ENCODE measurements at places on chromosomes 3 and 15. TPM values are rescaled to one million over a fixed set of nuclear protein-coding genes. Genes with fewer than 3 reads are reported as not detected.

DNA sequence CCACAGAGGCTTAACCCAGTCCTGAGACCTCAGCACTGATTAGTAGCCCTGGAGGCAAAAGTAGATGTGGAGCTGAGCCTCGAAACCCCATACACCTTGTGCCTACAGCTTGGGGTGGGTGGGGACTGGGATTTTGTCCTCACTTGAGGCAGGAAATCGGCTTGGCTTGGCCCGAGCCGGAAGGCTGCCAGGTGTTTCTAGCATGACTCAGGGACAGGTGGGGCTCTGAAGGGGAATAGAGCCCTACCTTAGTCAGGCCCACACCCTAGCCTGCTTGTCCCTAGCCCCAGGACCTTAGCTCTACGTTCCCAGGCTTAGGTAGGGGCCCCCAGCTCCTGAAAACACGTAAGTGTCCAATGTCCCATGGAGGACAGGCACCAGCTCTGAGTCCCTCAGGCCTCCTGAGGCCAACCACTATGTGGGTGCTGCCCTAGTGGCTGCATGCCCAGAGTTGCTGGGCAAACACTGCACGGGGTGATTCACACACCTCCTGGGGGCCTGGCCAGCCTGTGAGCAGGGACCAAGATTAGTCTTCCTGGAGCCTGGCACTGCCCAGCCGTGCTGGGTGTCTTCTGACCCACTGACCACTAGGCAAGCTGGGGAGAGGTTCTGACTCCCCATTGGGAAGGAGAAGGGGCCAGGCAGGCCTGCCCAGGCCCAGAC is 3.1 kb downstream of the MST1R start:
- peaks cover 10% of the 10 kb centered on the region for H3K4me1 ChIP-seq
- H3K27ac ChIP-seq = no peak overlapping the region
- no peak overlapping the region for H3K4me3 ChIP-seq
- H3K27me3 ChIP-seq = no peaks in the 10 kb centered on the region
- H3K36me3 ChIP-seq = no peaks in the 10 kb centered on the region

ANKRD63 gene
- 1.2 TPM for total RNA-seq

- H3K4me1 ChIP-seq = no peaks in the 10 kb centered on the region
- no peaks in the 10 kb centered on the region for H3K27me3 ChIP-seq
- no peak overlapping the region for H3K4me3 ChIP-seq
- H3K36me3 ChIP-seq = no peaks in the 10 kb centered on the region
- H3K27ac ChIP-seq = no peak overlapping the region
These were observed 140.2 kb upstream of the LYSMD4 start for GRCh38 chr15:99873451-99873850.

DNA sequence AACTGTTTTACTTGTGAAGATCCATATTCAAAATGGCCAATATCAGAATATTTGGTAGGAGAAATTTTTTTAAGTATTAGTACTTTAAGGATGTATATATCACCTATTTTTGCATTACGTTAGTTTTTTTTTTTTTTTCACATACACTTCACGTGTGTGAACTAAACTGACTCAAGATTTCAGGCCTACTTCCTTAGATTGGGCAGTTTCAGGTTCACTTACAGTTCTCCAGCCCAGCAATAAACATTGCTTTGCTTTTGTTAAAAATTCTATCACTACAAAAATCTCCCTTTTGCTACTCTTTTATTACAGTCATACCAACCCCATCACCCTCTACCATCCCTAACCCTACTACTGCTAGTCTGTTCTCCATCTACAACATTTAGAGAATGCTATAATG is 183.6 kb downstream of the KCNH8 start:
- no peak overlapping the region for H3K4me3 ChIP-seq
- H3K4me1 ChIP-seq = peaks cover 8% of the 10 kb centered on the region
- no peaks in the 10 kb centered on the region for H3K27me3 ChIP-seq
- no peak for DNase-seq
- no peaks in the 10 kb centered on the region for H3K36me3 ChIP-seq
- no peak overlapping the region for H3K27ac ChIP-seq

DNA sequence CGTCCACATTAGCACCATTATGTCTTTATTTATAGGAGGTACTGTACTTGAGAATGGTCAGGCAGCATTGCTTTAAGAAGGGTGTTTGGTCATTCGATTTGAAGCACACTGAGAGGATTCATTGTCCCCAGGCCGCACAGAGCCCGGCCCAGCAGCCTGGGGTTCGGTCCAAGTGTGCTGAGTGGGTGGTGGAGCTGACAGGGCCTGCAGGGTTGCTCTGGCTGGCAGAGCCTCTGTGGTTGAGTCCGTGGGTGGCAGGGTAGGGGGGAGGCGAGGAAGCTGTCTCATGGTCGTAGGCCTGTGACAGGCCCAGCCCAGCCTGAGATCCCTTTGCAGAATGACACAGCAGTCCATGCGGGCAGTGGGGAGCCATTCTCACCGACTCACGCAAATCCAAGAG is 227.7 kb upstream of the TOPAZ1 start:
- H3K27me3 ChIP-seq = no peaks in the 10 kb centered on the region
- H3K36me3 ChIP-seq = no peaks in the 10 kb centered on the region
- H3K4me1 ChIP-seq = peaks cover 21% of the 10 kb centered on the region
- H3K4me3 ChIP-seq = no peak overlapping the region

DNA sequence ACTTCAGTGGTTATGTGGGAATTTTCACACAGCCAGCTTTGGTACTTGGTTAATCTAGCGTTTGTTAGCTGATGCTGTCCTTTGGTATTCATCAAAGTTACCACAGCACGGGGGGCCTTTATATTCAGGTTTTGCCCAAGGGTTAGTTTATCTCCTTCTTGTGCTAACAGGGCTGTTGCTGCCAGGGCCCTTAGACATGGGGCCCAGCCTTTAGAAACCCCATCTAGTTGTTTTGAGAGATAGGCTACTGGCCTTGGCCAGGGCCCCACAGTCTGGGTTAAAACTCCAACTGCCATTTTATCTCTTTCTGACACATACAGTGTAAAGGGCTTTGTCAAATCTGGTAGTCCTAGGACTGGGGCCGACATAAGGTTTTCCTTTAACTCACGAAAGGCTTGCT is 7.5 kb upstream of the DNAAF4 start:
- no peak overlapping the region for H3K27ac ChIP-seq
- no peaks in the 10 kb centered on the region for H3K36me3 ChIP-seq
- peaks cover 4% of the 10 kb centered on the region for H3K27me3 ChIP-seq
- DNase-seq = no peak

GRCh38 chr15:70556779-70557178 is 206.6 kb downstream of the UACA start:
- peaks cover 2% of the 10 kb centered on the region for H3K27me3 ChIP-seq
- DNase-seq = no peak
- no peak overlapping the region for H3K27ac ChIP-seq
- no peaks in the 10 kb centered on the region for H3K4me1 ChIP-seq
- no peak overlapping the region for H3K4me3 ChIP-seq

GRCh38 chr15:35514759-35515158 is 31.2 kb downstream of the DPH6 start:
- H3K4me1 ChIP-seq = peaks cover 21% of the 10 kb centered on the region
- no peaks in the 10 kb centered on the region for H3K36me3 ChIP-seq
- no peak overlapping the region for H3K4me3 ChIP-seq
- DNase-seq = no peak
- no peak overlapping the region for H3K27ac ChIP-seq

NR2E3 gene
- 0.57 TPM for total RNA-seq

- no peak for DNase-seq
- no peaks in the 10 kb centered on the region for H3K4me1 ChIP-seq
- no peak overlapping the region for H3K27ac ChIP-seq
- H3K27me3 ChIP-seq = no peaks in the 10 kb centered on the region
- no peaks in the 10 kb centered on the region for H3K36me3 ChIP-seq
These were observed 57.3 kb upstream of the PLSCR4 start for GRCh38 chr3:146308222-146308621.

DNA sequence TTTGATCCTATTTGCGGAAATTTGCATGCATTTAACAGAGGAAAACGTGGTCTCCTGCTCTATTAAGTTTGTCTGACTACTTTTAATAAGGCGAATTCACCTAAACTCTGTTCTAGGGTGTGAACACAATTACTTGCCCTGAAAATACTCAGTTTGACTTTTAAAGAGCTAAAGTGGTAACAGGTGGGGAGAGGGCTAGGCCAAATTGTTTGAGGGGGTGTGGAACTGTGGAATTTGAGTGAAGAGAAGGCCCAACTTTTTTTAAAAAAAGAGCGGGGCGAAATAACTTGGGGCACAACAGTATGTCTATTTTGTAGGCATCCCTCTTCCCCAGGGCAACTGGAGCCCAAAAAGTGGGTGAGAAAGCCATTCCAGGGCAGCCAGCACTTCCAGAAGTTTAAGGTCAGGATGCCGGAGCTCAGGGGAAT is 580 bp upstream of the FXR1 start:
- H3K36me3 ChIP-seq = peaks cover 23% of the 10 kb centered on the region
- H3K27me3 ChIP-seq = no peaks in the 10 kb centered on the region
- no peak for DNase-seq

DNA sequence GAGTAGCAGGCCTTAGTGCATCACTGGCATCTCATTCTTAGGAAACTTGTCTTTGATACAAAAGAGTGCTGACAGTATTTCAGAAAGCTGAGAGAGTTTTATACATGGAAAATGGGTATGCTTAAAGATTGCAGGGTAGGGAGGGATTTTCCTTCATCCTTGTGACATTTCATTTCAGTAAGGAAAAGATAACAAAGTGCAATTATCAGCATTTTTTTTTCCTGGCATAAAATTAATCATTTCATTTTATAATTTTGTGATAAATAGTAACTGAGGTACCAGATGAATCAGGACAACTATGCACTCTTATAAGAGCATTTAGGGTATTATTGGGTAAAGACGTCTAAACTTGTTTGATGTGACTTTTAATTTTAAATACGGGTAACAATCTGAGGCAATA is 10.3 kb downstream of the KBTBD8 start:
- DNase-seq = no peak
- no peak overlapping the region for H3K27ac ChIP-seq
- no peaks in the 10 kb centered on the region for H3K27me3 ChIP-seq
- no peak overlapping the region for H3K4me3 ChIP-seq

DNA sequence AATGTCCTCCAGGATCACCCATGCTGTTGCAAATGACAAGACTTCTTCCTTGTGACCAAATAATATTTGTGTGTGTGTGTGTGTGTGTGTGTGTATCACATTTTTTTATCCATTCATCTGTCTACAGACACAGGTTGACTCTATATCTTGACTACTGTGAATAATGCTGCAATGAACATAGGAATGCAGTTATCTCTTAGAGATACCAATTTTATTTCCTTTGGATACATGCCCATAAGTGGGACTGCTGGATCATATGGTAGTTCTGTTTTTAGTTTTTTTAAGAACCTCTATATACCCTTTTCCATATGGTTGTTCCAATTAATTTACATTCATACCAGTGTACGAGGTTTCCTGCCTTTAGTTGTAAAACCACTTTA is 41.7 kb downstream of the GPR176 start:
- DNase-seq = no peak
- peaks cover 22% of the 10 kb centered on the region for H3K4me1 ChIP-seq
- no peaks in the 10 kb centered on the region for H3K27me3 ChIP-seq
- peaks cover 20% of the 10 kb centered on the region for H3K36me3 ChIP-seq
- H3K27ac ChIP-seq = no peak overlapping the region

ZNF501 gene
- total RNA-seq = 8.8 TPM

GRCh38 chr15:77747175-77748077 is 114.7 kb upstream of the LINGO1 start:
- peaks cover 47% of the 10 kb centered on the region for H3K27me3 ChIP-seq
- H3K36me3 ChIP-seq = no peaks in the 10 kb centered on the region
- H3K27ac ChIP-seq = no peak overlapping the region

THPO gene
- 0.55 TPM for total RNA-seq

CYP11A1 gene
- 3.4 TPM for total RNA-seq

DNA sequence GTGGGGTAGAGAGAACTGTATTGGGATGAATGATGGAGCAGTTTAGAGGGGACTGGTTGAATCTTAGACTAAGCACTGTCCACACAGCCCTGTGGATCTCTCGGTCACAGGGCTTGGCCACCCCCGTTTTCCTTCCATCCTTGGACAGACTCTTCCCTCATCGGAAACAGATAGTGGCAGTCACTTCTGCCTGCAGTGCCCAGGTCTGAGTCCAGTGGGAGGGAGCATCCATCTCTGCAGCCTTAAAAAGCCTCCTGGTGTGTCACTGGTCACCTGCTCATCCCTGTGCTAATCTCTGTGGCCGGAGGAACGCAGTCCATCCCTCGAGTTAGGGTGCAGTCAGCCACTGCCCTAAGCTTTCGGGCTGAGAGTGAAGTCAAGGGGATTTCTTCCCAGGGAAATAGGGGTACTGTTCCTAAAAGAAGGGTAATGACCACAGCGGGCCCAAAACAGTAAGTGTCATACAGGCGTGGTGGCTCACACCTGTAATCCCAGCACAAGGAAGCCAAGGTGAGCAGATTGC is 32.0 kb downstream of the PLA2G4D start:
- peaks cover 2% of the 10 kb centered on the region for H3K4me1 ChIP-seq
- no peaks in the 10 kb centered on the region for H3K36me3 ChIP-seq
- no peak overlapping the region for H3K27ac ChIP-seq
- H3K27me3 ChIP-seq = no peaks in the 10 kb centered on the region

- no peak overlapping the region for H3K4me3 ChIP-seq
- no peak overlapping the region for H3K27ac ChIP-seq
- peaks cover 22% of the 10 kb centered on the region for H3K4me1 ChIP-seq
- no peaks in the 10 kb centered on the region for H3K36me3 ChIP-seq
- H3K27me3 ChIP-seq = no peaks in the 10 kb centered on the region
These were observed 142.0 kb upstream of the TOPAZ1 start for GRCh38 chr3:44099566-44100297.

GRCh38 chr3:8445861-8446260 is 55.8 kb upstream of the LMCD1 start:
- DNase-seq = no peak
- H3K4me1 ChIP-seq = no peaks in the 10 kb centered on the region
- H3K27ac ChIP-seq = no peak overlapping the region
- H3K4me3 ChIP-seq = no peak overlapping the region

GRCh38 chr3:127694467-127695215 is 21.9 kb downstream of the ABTB1 start:
- DNase-seq = peak; percentile 53
- H3K27ac ChIP-seq = no peak overlapping the region
- H3K4me3 ChIP-seq = no peak overlapping the region
- no peaks in the 10 kb centered on the region for H3K27me3 ChIP-seq

GOLGA8G gene
- total RNA-seq = not detected

DNA sequence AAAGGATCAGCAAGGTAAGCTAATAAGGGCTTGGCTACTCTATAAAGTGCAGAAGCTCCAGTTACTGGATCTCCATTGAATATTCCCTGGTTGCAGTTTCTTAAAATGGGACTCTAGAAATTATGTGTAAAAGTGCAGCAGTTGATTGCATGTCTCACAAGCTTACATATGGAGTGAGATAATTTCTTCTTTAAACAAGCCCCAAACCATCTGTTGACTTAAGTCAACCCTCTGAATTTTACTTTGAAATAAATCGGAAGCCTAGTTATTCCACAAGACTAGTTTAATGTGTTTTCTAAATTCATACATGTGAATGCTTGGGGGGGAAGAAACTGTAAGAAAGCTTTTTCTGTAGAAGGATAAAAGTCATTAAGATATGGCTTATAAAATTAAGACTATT is 664.2 kb downstream of the NLGN1 start:
- peaks cover 8% of the 10 kb centered on the region for H3K36me3 ChIP-seq
- H3K4me3 ChIP-seq = no peak overlapping the region
- no peak overlapping the region for H3K27ac ChIP-seq
- H3K4me1 ChIP-seq = 0 out of 2 replicates have a peak, but pooled peaks cover 4% of the 10 kb centered on the region

USP50 gene
- not detected for total RNA-seq

TTC21A gene
- 3.8 TPM for total RNA-seq
